Urinary bladder (tissue), 4 donors: ENCODE measurements at places on chromosomes 7 and 10. TPM values are rescaled to one million over a fixed set of nuclear protein-coding genes. Genes with fewer than 3 reads are reported as not detected.

The CUEDC2 gene
- total RNA-seq: 26.9 TPM

The GOLGA7B gene
- total RNA-seq: 0.11 TPM

The GPR146 gene
- total RNA-seq: 3.1 TPM

The LDB3 gene
- total RNA-seq: 7.1 TPM

The POLR2J2 gene
- total RNA-seq: 7.8 TPM

The PALD1 gene
- 10.2 TPM for total RNA-seq

The VIPR2 gene
- total RNA-seq: 2.0 TPM

The PLCE1 gene
- 38.1 TPM for total RNA-seq

The LAMB4 gene
- 0.90 TPM for total RNA-seq

The CSGALNACT2 gene
- total RNA-seq: 39.8 TPM

The OPALIN gene
- not detected for total RNA-seq

The DDC gene
- 2.0 TPM for total RNA-seq

The RAMP3 gene
- 5.7 TPM for total RNA-seq

The TMEM213 gene
- total RNA-seq: not detected

The DGKI gene
- total RNA-seq: 13.3 TPM
